ENCODE measurements at places on chromosomes 7 and 10.
A peak's percentile ranks its signal among the peaks of the same experiment; 100 is the strongest.

GRCh38 chr7:77812290-77812685, 13.7 kb downstream of the PHTF2 start:
- no peak for DNase-seq

GRCh38 chr7:84629216-84629615, 434.6 kb upstream of the SEMA3A start:
- no peak for DNase-seq

GRCh38 chr7:150357270-150357669, 11.4 kb upstream of the REPIN1 start:
- DNase-seq: no peak

DNA sequence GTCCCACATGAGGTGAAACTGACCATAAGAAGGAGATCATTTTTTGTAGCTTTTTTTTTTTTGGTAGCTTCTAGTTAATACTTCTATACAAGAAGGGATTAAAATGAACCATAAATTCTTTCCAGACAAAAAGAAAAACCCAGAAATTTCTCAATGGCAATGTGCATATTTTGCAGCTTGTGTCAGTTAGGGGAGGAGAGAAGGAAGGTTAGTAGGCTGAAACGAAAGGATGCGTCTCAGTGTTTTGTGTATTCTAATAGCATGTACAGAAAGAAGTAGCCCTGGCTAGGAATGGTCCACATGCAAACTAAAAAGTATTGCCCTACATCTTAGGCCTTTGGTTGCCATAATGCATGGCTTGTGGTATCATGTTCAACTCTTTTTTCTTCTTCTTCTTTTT, 90.6 kb downstream of the CACNB2 start:
- DNase-seq: no peak

DNA sequence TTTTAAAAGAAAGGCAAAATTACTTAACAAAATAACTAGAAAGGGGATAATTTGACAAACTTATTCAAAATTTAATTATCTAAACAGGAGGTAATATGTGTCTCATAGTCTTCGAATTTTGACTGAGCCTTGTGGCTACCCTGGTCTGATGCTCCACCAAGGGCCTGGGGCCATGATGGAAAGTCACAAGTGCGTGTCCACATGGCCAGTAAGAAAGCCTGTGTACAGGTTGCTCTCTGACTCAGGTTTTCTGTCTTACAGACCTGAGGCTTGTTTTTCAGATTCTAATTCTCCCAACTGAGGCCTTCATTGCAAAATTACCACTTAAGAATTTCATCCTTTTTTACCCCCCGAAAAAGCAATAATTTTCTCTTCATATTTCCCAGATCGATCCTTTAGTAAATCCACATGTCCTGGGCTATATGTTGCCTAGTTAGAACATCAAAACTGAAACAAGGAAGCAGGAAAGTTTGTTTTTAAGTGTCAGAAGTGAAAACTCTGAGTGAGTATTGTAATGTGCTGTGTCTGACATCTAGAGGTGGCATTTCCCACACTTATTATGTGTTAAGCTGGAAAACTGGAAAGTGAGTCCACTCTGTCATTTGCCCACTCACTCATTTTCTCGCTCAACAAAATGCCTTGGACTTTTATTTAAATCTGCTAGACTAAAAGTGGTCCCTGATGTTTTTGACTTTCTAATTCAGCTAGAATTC, 10.0 kb downstream of the CYP3A43 start:
- DNase-seq: no peak

DNA sequence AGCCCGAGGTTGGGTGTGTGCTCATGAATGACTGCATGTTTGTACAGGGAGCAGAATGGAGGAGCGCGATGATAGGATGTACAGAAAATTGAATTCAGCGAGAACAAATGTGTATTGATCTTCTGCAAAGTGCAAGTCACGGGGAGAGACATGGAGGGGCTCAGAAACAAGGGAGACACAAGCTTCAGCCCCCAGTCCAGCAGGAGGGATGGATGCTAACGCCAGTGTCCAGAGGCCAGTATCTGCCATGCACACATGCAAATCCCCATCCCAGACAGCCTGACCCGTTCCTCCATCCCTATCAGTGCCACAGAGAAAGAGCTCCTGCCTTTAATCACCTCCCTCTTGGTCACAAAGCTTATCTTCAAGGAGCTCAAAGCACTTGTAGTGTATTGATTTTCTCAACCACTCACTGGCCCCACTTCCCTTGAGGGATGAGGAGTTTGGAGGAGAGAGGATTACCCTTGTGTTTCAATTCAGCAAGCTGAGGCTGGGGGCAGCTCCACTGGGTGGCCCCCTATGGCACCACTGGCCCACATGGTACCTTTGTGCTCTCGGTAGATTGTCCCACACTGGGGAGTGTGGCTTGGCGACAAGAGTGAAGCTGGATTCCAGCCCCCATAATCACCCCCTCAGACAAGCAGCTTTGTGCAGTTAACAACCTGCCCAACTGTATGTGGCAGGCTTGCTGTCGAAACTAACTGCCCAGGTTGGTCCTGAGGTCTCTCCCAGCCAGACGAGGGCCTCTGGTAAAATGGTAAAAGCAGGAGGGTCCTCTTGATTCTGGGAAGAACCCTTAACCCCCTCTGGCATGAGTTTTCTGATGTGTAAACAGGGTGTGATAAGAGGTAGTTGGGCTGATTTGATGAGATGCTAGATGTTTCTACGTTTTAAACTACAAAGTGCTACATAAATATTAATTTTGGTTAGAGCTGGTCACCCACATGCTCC, 151.6 kb upstream of the UNC5B start:
- no peak for DNase-seq

GRCh38 chr7:34451923-34452322, 206.1 kb upstream of the NPSR1 start:
- DNase-seq: no peak

DNA sequence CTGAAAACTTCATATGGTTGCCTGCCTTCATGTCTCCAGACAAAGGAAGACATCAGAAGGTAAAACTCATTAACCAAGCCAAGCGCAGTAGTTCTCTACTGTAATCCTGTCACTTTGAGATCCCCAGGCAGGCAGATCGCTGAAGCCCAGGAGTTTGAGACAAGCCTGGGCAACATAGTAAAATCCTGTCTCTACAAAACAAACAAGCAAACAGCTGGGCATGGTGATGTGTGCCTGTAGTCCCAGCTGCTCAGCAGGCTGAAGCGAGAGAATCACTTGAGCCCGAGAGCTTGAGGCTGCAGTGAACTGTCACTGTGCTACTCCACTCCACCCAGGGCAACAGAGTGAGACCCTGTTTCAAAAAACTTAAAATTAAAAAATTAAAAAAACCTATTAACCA, 467.4 kb upstream of the SORCS1 start:
- DNase-seq: no peak

- no peak for DNase-seq
Measured at GRCh38 chr10:71077143-71077581, 135.2 kb upstream of the UNC5B start.

DNA sequence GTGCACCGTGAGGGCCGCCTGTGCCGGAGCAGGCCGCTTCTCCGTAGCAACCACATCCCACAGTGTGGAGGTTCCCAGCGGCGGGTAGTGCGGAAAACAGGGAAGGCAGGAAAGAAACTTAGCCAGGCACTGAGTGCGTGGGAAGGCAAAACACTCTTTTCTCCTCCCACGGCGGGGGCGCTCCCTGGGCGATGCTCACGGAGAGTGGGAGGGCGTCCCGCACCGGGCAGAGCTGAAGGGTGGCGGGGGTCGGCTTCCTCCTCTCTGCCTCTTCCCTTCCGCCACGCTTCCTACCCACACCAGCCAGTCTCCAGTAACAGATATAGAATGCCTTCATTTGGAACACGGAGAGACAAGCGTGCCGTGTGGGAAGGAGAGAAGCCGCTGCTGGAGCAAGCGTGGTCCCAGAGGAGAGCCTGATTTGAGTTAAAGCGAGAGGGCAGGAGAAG, 252.5 kb downstream of the PAXIP1 start:
- no peak for DNase-seq

GRCh38 chr10:89201345-89202032, 5.6 kb downstream of the CH25H start:
- no peak for DNase-seq

- peak; percentile 65 for DNase-seq
Measured at GRCh38 chr10:86139066-86139657, 227.4 kb downstream of the GRID1 start.

- no peak for DNase-seq
Measured at GRCh38 chr10:78437998-78438906, 404.6 kb downstream of the RPS24 start.

DNA sequence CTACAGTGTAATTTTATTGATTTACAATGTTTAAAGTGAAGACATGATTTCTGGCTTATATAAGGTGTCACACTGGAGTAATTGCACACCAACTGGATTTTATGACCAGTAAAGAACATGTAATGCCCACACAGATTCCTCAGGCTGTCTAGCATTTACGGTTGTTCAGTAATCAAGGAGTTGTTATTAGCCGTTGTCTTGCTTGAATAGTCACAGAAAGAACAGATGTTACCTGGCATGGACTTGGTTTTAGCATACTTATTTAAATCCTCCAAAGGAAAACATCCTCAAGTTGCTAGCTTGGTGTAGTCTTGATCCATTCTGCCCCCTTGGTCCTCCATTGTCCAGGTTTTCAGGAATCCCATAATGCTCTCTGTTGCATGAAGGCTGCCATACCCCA, 65.8 kb downstream of the POU6F2 start:
- DNase-seq: no peak

DNA sequence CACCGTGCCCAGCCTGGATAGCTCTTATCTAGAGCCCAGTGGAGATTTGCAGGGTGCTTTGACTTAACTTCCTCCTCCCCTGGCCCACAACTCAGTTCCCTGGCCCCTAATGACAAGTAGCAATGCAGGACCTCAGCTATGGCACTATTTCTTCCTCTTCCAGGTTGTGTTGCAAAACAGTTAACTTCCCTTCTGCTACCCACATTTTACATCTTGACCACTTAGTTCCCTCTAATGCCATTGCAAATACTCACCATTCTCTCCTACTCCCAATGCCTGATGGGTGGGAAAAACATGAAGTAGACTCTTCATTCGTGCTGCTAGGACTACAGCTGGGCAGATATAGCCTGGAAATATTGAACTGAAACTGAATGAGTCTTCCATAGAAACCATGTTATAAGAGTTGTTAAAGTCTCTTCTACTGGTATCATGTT, 39.1 kb upstream of the FGL2 start:
- peak; percentile 74 for DNase-seq

DNA sequence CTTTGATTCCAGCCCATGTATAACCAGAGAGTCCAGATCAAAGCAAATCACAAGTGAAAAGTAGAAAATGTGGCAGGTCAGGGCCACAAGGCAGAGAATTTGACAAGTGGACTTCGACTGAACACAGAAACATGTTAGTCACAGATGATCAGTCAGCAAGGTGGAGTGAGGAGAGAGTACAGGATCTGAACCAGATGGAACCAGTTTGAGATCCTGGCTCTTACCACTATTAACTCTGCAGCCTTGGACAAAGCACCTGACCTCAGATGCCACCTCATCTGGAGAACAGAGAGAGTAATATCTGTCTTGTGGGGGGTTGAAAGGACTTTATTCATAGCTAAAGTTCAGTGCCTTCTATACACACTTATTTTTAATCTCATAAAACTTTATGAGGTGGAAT, 4.4 kb downstream of the MRLN start:
- DNase-seq: no peak

GRCh38 chr10:93865794-93866425, 27.9 kb upstream of the SLC35G1 start:
- DNase-seq: no peak

DNA sequence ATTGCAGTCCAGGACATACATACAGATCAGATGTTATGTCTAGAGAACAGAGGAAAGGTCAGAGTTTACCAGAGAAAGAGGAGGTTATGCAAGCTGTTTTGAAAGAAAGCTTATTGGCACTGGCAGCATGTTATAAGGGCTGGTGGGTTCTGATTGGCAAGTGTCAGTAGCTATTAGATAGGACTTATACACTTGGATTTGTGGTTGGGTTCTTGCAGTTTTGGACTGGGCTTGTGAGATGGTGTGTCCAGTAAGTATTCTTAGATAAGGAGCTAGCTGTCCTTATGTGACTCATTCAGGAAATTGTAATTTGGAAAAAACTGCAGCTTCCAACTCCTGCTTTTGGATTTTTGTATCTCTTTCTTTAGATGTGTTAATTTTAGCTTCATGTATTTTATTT, 130.7 kb upstream of the NAMPT start:
- DNase-seq: no peak

DNA sequence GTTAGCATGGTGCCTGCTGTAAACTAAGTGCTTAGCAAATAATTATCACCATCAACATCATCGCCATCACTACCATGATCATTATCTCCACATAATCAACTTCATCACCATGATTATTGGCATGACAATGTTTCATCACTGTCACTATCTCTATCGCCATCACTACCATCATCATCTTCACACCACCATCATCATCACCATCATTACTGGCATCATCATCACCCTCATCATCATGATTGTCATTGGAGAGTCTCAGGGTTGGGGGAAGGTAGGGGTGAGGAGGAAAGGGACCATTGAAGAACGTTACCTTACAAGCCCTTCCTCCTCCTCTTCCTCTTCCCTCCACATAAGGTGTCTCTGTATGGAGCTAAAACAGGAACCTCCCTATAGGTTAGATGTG, 54.9 kb upstream of the GPR26 start:
- no peak for DNase-seq

DNA sequence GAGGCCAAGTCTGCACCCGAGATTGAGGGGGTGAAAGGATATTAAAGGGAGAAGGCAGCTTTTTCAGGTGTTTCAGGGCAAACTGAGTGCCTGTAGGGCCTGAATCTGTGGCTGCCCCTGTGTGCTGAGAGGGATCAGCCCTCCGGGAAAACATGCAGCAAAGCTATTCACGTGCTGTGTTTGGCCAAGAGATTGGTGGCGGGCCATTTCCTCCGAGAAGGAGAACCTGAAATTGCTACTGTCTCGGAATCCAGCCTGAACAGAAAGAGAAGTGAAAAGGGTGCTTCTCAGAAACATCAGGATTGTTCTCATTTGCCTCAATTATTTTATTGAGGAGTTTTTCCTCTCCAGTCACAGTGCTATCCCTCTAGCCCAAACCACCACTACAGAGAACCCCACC, 16.0 kb downstream of the GIMAP5 start:
- no peak for DNase-seq

GRCh38 chr10:97101166-97101940, 84.4 kb downstream of the SLIT1 start:
- DNase-seq: no peak

GRCh38 chr7:126845331-126845730, 407.4 kb downstream of the GRM8 start:
- no peak for DNase-seq

GRCh38 chr10:17037910-17038309, 91.7 kb downstream of the CUBN start:
- no peak for DNase-seq

- no peak for DNase-seq
Measured at GRCh38 chr7:139094596-139094995, 14.9 kb downstream of the ZC3HAV1 start.

- DNase-seq: no peak
Measured at GRCh38 chr7:15853832-15854470, 167.5 kb upstream of the MEOX2 start.

GRCh38 chr10:77915319-77916105, 11.0 kb downstream of the DLG5 start:
- DNase-seq: no peak

DNA sequence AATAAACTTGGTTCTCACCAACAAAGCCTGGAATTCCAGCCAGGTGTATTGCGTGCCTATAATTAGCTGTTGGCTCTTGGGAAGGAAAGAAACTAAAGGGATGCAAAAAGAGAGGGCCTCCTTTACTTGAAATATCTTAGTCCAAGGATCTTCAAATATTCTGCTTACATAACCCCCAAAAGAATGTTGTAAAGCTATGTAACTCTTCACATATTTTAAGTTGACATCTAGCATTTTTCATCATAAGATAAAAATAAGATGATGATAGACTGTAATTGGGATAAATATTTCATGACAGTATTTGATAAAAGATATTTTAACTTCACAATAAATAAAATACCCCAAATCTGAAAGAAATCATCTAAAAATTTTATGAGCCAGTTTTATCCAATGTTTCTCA, 52.5 kb upstream of the SEPTIN7 start:
- DNase-seq: no peak
